ENCODE measurements at places on chromosomes 12 and 14.

DNA sequence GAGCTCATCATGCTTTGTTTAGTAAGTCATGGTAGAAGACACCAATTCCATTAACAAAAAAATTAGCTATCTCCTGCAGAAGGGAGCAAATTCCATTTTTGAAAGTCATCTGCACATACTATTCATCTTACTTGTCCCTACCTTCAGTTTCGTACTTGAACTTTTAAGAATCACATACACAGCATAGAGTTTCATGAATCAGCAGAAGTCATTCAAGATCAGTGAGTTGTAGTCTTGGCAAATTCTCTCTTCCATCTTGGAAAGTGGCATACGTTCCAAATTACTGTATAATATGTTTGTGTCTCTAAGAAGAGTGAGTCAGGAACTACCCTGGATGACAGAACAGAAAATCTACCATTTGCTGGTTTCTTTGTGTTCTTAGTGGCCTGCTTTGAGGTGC, 14.1 kb downstream of the VRK1 start:
- DNase-seq: no peak

- no peak for DNase-seq
Measured at GRCh38 chr14:75320196-75320595, 41.6 kb downstream of the FOS start.

GRCh38 chr12:30622509-30622908, 73.2 kb downstream of the IPO8 start:
- no peak for DNase-seq

DNA sequence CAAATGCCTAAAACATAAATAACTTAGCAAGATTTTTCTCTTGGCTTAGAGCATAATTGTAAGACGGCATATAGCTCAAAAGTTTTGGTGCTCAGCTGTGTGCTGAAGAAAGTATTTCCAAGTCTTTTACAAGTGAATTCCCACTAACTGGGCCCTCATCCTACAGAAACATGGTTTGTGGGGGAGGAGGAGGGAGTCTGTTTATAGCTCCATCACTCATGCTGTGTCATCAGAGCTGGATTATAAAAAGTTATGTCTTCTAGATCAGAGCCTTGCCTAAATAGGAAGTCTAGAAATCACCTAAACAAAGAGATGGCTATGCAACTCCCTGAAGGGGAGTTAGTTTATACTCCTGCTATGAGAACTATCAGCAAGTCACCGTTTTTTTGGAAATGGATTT, 65.9 kb upstream of the OTOGL start:
- DNase-seq: no peak

- DNase-seq: no peak
Measured at GRCh38 chr14:68552075-68552474, 240.8 kb downstream of the ZFP36L1 start.

DNA sequence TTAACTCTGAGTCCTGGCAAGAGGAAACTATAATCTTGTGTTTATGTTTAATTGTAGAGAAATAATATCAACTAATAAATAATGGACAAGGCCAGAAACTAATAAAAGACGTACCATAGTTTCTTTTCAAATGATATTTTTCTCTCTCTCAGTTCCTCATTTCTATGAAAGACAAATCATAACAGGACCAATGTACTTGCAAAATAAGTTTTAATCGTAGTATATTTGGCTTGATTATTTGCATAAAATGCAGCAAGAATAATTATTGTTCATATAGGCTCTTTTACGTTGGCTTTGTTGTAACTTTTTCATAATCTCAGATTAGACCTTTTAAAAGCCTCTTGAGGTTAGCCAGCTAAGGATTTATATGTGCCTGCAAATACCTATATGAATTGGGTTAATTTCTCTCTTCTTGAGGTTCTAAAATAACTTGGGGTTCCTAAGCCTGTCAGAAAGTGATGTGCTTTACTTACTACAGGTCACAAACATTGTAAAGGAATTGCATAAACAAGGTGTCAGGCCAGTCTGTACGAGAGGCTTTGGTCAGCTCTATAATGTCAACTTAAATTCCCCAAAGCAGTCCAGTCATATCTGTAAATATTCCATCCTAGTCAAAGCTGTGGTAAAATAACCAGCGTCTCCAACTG, 152.8 kb upstream of the PTPRQ start:
- no peak for DNase-seq

DNA sequence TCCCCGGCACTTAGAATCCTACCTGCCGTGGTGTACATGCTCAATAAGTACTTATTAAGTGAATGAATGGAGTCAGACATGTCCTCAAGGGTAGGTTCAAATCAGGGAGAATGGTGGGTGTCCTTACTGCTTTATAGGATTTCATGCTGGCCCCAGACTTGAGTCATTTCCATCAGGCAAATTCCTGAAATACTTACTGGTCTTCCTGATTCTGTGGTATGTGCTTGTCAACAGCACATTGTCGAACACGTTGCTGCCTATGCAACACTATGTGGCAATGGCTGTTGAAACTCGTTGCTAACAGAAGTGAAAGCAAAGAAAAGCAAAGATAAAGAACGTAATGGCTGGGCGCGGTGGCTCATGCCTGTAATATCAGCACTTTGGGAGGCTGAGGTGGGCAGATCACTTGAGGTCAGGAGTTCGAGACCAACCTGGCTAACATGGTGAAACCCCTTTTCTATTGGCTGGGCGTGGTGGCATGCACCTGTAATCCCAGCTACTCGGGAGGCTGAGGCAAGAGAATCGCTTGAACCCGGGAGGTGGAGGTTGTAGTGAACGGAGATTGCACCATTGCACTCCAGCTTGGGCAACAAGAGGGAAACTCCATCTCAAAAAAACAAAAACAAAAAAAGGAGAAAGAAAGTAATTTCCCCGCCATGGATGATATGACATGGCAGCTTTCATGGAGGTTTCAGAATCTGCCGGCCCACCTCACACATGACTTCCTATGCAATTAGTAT, 214.9 kb downstream of the ZFP36L1 start:
- no peak for DNase-seq
